ENCODE measurements at places on chromosomes 4 and X.

- no peak for DNase-seq
Measured at GRCh38 chr4:40337523-40337922, 2.4 kb downstream of the CHRNA9 start.

- no peak for DNase-seq
Measured at GRCh38 chrX:20595928-20596575, 329.3 kb upstream of the RPS6KA3 start.

DNA sequence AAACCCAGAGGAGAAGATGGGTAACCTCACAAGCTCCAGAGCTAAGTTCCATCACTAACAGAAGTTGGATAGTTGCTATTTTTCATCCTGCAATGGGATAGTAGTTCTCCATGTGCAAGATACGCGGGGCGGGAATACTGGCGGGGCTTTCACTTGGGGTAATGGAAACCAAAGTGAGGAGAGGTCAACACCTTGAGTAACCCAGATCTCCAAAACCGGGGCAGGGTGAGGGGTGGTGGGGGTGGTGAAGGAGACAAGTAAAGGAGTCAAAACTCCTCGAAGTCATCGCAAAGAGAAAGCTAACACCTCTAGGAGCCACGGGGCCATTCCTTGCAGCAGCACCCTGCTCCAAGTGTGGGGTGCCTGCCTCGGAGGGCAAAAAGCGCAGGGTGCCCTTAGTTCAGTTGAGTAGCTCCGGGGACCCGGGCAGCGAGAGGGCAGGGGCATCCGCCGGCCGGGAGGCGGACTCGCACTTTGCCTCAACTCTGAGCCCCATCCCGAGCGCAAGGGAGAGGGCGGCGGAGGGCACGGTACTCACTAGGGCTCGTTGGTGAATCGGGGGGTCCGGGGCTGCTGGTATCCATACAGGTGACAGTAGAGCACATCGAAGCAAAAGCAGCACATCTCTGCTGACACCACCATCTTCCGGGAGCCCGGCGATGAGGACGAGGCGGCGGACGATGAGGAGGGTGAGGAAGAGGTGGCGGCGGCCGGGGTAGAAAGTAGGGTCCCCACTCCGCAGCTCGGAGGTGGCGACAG lies 645 bp downstream of the AMMECR1 start:
- DNase-seq: peak; percentile 12

DNA sequence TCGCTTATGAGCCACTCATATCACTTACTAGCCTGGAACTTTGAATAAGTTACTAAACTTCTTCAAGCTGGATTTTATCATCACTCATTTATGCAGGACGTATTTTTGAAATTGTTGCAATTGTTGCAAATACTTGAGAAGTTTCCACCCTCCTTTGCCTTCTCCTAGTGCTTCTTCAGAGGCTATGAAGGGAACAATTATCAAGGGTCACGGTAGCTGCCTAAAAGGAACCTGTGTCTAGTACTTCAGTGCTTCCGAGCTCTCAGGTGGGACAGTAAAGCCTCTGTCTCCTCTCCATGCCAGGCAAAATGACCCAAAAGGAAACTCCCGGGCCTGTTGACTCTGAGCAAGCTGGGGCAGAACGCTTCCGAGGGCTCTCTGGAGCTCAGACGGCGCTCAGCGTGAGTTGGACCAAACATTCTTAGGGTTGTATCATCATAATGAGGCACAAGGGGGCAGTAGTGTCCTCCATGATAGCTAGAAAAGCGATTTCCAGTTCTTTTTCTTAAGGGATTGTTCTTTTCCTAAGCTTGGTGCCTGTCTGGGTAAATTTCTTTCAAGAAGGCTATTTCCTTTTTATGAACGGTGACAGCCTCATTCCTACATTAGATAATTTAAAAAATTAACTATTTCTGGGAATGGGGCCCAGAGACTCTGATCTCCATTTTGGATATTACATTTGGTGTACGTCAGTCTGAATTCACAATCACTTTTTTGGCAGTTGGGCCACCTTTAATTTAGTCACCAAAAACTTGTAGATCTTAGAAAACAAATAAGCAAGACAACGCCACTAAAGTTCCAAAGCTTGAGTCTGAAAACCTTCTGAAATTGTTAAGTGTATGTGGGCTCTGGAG lies 73.1 kb downstream of the PACRGL start:
- DNase-seq: peak; percentile 56

- DNase-seq: no peak
Measured at GRCh38 chr4:174538876-174539250, 16.6 kb upstream of the HPGD start.

DNA sequence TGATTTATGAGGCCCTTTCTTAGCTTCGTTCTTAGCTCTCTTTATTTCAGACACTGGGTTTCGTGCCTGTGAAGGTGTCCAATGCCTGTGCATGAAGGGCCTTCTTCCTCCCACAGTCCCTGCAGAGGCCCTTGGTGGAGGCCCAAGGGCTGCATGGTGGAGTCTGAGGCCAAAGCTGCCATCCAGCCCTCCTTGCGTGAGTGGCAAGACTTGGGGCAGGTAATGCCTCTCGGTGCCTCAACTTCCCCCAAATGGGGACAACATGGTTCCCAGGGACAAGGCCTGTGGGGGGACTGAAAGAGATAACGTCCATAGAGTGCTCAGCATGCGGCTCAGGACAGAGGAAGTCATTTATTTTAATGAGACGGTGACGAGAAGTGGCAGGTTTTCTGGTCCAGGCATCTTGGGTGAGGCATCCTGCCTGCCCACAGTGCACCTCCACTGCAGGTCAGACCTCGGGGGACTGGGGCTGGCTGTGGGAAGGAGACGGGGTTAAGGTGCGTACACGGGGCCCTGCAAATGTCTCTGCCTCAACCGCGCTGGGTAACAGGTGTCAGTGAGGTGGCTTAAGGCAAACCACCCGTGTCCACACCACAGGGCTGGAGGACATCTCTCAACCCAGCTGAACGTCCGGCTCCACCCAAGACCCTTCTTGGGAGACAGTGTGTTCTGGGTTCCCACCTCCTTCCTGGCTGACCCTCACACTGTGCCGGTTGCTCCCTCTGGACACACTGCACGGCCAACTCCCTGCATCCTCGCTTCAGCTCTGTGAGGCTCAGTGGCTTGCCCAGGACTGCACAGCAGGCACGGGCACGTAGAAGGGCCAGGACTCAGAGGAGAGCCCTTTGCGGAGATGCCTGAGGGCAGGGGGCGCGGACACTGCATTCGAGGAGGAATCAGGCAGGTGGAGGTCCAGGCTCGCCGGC lies 50.5 kb downstream of the PSAPL1 start:
- DNase-seq: no peak

DNA sequence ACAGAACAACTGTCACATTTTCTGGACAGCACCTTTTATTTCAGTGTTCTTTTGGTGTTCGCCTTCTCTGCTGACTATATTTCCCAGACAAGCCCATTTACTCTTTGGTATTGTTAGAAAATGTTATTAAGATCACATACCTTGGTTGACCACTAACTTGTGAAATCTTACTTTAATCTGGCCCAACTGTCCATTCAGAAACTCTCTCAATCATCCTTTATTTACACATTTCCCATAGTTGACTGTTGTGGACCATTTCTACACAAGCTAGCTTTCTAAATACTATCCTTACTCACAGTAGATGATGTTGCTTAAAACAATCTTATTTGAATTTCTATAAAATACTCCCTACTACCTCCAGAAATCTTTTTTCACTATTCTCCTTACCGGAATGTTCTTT lies 64.7 kb downstream of the QRFPR start:
- no peak for DNase-seq

DNA sequence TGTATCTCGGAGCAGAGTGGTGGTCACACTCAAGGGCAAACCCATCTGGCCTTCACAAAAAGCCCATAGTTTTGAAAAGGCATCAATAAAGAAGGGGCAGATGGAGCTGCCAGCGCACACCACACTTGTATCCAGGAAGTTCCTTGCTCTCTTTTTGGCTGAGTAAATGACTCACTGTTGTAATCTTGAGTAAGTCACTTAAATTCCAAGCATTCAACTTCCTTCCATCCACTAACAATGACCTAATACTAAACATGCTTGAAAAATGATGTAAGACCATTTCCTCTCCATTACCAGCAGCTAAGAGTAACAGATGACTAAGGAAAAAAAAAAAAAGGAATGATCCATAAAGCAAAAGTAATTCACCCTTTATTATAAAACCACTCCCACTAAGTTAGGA lies 32.4 kb upstream of the MYOZ2 start:
- peak; percentile 94 for DNase-seq

GRCh38 chrX:97224148-97224547 lies 340.4 kb downstream of the RPA4 start:
- DNase-seq: no peak

DNA sequence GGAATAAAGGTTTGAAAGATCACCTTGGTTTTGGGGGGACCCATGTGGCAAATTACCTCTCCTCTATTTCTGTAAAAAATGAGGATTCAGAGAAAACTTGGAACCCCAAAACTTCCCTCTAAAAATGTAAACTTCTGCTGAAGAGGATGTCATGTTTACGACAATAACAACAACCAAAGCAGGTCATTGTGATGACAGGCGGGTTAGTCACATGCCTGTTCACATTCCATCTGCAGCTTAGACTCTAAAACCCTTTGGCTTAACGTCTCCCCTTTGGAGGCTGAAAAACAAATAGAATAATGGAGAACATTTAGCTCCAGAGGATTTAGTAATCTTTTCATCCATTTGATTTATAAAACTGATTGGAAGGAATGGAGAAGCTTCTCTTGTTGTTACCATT lies 75.0 kb upstream of the FAM9C start:
- no peak for DNase-seq

DNA sequence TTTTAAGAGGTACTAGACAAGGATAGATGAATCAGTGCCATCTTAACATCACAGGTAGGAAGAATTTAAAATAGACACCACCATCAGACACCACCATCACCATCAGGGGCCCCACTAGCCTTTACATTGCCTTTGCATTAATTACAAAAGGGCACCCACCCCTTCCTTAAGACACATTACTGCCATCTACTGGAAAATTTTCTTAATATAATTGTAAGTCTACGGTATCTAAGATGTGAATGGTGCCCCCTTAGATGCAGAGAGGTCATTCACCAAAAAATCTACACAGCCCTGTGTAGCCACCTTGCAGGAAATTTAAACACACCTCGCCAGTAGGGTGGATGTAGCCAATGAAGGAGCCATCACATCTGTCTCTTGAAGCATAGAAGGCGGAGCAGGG lies 184.1 kb downstream of the MID1IP1 start:
- peak; percentile 17 for DNase-seq

GRCh38 chr4:2060611-2061185 lies 1.6 kb downstream of the NAT8L start:
- no peak for DNase-seq

- no peak for DNase-seq
Measured at GRCh38 chr4:157072002-157072401, 3.9 kb upstream of the GLRB start.

DNA sequence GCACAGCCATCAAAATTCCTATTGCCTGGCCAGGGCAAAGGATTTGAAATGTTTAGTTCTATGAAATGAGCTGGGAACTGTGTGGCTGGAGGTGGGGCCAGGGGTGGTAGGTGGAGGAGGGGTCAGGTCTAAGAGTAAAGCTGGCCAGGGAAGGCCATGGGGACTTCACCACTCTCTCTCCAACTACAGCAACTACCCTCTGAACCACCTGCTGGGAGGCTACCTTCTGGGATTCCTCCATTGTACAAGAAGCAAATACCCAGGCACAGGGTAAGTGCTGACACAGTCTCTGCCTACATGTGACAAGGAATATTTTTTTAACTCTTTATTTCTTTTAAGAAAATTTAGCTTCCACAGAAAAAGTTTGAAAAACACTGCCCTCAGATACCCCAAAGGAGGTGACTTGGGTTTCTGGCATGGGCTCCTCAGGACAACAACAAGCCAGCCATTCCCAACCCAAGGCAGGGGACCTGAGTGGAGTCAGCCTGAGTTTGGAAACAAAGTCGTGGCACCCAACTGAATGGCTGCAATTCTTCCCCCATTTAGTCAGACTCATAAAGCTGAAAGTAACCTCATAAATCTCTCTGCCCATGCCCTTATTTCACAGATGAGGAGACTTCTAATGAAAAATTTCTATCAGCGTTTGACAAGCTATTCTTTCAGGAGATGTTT lies 593.8 kb upstream of the DIPK2B start:
- no peak for DNase-seq

- no peak for DNase-seq
Measured at GRCh38 chr4:71181332-71181731, 157.5 kb upstream of the SLC4A4 start.

DNA sequence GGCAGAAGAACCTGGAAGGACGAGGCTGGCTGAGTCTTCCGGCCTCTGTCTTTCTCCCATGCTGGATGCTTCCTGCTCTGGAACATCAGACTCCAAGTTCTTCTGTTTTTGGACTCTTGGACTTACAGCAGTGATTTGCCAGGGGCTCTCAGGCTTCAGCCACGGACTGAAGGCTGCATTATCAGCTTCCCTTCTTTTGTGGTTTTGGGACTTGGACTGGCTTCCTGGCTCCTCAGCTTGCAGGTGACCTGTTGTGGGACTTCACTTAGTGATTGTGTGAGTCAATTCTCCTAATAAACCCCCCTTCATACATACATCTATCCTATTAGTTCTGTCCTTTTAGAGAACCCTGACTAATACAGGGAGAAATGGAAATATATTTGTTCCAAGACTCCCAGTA lies 265.8 kb downstream of the PCDH18 start:
- no peak for DNase-seq

- DNase-seq: no peak
Measured at GRCh38 chr4:142708231-142708630, 137.9 kb downstream of the INPP4B start.

- DNase-seq: no peak
Measured at GRCh38 chr4:70863099-70863790, 23.6 kb upstream of the GRSF1 start.

- no peak for DNase-seq
Measured at GRCh38 chr4:141457653-141458052, 178.7 kb upstream of the IL15 start.

- no peak for DNase-seq
Measured at GRCh38 chr4:16691450-16691849, 207.0 kb downstream of the LDB2 start.

DNA sequence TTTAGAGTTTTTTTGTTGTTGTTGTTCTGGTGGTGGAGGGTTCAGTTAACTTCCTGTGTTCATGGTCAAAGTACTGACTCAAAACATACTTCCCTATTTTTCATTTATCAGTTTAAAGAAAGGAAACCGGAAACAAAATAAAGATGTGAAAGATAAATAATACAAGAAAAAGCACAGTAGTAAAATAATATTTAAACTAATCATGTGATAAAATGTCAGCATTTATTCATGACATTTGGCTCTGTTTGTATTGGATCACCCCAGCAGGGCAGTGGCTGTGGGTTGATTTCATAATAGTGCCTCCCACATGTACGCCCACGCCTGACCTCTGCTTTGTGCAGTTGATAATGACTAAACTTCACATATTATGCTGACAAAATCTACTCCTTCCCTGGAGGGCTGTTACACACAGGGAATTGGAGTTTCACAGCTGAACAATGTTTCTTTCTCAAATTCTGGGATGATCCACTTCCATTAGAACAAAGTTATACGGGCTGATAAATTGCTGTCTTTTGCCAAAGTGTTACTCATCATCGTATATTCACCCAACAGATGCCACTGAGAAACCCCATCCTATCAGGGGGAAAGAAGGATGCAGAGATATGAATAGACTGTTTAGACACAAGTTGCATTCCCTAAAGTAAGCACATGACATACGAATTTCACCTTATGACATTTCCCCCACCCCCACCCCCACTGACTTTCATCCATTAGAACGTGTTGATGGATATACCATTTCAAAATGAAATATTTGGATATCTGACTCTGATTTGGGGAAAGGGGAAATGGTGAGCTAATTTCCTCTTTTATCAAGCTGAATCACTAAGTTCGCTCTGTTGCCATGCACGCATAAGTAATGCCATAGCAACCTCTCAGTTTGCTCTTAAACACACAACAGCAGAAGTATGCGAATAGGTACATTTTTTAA lies 48.3 kb downstream of the AMELX start:
- peak; percentile 19 for DNase-seq
